ENCODE measurements at places on chromosomes 11 and 22.

DNA sequence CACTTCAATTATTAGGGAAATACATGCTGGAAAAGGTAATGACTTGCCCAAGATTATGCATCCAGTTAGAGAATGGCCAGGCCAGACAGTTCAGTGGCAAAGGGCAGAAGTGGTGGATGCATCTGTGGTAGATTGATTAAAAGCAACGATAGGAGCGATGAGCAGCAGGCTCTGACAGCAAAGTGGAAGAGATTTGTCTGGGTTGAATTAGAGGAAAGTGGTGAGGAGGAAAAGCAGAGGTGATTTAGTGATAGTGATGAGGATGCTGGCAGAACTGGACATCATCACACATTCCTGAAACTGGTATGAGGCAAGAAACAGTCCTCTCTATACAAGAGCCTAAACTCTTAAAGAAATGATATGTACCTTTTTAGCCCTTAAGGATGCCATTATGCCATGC lies 12.5 kb downstream of the HSD17B12 start:
- DNase-seq, result no peak

- no peak for DNase-seq
These were observed 788.3 kb downstream of the NTM start for GRCh38 chr11:132158696-132159095.

GRCh38 chr11:10478574-10479550 lies 23.8 kb downstream of the AMPD3 start:
- DNase-seq, result no peak

GRCh38 chr11:130261571-130261970 lies 53.1 kb downstream of the ZBTB44 start:
- no peak for DNase-seq

DNA sequence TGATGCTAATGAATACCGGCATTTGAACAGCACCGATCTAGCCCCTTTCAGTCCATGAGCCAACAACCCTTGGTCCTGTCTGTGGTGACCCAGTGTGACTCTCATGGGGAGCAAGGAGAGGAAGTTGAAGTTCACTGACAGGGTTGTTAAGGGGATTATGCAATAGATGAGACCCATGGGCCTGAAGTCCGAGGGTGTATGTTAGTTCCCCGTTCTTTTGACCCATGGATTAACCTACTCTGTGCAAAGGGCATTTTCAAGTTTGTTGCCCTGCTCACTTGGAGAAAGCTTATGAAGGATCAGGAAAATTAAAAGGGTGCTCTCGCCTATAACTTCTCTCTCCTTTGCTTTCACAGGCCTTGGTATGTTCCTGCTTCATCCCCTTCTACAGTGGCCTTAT lies 4.9 kb downstream of the PNPLA3 start:
- no peak for DNase-seq

- no peak for DNase-seq
These were observed 9.9 kb downstream of the NARS2 start for GRCh38 chr11:78564490-78565467.

- DNase-seq, result no peak
These were observed 89.8 kb downstream of the FBXO7 start for GRCh38 chr22:32564170-32565001.

GRCh38 chr11:113553235-113553634 lies 78.0 kb upstream of the DRD2 start:
- DNase-seq, result no peak

DNA sequence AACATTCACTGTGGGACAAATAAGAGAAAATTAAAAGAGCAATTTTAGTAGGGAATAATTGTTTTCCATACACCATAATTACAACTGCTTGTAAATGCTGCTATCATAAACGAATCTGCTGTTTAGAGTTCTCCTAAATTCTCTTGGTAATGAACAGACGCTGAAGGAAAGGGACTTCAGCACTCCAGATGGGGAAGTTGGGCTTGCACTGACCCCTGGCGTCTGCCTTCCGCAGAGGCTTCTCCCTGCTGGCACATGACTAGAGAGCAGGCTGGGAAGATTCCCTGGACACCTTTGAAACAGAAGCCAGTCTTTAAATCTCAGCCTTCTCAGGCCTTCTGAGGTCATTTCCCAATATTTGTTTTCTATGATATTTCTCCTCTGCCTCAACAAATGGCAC lies 84.1 kb downstream of the NXPE2 start:
- DNase-seq, result peak; percentile 5

- no peak for DNase-seq
These were observed 4.3 kb downstream of the TBX1 start for GRCh38 chr22:19764636-19765476.

DNA sequence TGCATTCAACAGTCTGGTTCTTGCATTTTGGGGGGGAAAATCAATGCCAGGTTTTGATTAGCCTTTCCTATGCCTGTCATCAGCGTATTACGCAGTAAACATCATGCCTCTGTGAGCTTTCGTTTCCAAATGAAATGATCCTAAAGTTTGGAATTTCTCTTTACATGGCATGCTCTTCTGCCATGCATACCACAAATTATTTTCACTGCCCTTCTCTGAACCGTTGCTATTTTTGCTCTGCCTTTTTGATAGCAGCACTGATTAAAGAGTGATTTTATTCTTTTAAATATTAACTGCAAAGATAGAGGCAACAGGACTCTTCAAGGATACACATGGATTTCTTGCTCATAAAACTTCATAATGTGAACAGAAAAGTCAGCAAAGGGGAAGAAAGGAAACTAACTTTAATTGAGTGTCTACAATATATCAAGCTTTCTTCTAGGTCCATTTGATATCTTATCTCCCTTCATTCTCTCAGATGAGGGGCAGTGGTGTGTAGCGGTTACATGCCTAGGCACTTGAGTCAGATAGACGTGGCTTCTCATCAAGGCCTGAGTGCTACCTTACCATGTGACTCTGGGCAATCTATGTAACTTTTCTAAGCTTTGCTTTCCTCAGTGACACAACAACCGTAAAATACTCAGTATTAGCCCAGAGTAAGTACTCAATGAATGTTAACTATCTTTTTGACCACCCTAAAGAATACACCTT lies 25.0 kb upstream of the FZD4 start:
- DNase-seq, result no peak

DNA sequence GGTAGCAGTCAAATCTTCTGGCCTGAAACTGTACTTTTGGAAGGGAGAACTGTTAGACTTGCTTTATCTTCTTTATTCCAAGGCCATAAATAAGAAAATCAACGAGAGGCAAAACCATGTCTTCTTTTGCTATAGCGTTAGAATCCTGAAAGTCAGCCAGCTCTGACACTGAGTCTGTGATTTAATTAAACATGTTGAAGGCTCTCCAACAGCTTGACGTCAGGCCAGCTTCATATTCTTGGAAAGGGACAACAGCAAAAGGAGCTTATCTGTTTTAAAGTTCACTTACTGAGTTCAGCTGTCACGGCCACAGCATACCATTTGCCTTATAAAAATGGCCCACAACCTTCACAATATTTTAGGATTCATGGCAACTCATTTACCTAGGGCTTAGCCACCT lies 131.0 kb upstream of the LDLRAD3 start:
- no peak for DNase-seq

DNA sequence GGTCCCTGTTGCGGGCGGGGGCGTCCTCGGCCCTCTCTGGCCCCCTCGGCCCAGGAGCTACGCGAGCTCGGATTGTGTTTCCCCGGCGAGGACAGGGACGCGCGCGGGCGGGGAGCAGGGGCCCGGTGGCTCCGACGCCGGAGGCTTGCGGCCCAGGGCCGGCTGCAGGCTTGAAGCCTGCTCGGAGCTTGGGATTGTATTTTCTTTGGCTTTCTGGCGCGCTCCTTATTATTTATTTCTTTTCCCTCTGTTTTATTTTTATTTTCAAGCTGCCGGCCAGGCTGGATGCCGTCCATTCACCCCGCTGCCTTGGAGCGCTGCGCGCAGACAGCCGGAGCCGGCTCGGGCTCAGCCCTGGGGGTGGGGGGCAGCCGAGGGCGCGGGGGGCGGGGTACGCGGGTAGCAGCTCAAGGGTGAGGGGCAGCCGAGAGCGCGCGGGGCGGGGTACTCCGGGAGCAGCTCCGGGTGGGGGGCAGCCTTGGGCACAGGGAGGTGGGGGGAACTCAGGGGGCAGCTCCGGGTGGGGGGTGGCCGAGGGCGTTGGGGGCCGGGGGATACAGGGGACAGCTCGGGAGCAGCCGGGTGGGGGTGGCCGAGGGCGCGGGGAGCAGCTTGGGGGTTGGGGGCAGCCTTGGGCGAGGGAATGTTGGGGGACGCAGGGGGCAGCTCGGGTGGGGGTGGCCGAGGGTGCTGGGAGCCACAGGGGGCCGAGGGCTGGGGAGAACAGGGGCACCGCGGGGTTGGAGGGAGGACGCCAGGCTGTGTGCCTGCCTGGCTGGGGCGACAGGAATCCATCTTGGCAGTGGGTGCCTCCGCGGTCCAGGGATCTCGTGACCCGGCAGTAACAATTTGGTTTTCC lies 42.7 kb downstream of the KCNJ1 start:
- no peak for DNase-seq

GRCh38 chr11:119584193-119585042 lies 144.6 kb downstream of the NECTIN1 start:
- peak; percentile 73 for DNase-seq

Data from hypothalamus (tissue), 51 donors.